T-helper 9 cell (primary cell): ENCODE measurements at places on chromosomes 1 and 21.

DNA sequence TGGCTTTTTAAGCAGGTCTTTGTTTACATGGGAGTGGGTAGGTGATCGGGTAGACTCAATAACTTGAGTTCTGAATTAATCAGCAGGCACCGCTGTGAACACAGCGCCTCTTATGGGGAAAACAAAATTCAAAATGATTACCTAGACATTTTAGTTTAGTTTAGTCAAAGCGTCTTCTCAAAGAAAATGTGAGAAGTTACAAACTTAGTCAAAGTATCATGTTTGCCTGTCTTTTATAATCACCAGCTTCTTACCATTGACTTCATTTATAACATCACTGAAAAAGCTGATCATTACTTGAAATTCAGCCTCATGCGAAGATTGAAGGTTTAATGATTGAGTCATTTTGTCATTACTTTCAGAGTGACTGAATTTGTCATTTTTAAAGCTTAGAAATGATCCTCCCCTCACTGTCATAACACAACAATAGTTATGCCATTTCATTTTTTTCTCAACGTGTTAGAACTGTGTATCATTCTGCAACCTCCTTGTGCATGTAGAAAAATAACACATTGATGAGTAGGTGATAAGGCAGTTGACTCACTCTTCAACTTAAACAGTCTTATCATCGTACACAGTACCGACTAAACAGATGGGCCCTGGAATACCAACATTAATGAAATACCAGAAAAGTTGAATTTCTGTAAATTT is 188.5 kb downstream of the NFIA start:
- DNase-seq = no peak

- DNase-seq = no peak
Observed at GRCh38 chr1:87284456-87285240, 44.0 kb upstream of the LMO4 start.

DNA sequence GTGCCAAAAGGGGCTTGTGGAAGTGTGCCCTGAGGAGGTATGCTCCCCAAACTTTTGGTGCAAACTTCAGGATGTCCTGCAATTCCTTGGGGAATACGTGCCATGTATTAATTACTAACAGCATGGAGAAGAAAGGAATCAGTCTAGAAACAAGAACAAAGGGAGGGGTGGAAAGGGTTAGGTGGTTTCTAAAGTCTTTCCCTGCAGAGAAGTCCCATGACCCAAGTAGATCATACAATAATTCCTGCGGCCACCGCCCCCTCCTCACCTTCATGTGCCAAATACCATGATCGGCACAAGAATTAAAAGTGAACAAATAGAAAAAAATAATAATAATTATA is 258.2 kb downstream of the PLPP3 start:
- DNase-seq = no peak

GRCh38 chr1:201731142-201731541 is 97.8 kb upstream of the IPO9 start:
- no peak for DNase-seq

DNA sequence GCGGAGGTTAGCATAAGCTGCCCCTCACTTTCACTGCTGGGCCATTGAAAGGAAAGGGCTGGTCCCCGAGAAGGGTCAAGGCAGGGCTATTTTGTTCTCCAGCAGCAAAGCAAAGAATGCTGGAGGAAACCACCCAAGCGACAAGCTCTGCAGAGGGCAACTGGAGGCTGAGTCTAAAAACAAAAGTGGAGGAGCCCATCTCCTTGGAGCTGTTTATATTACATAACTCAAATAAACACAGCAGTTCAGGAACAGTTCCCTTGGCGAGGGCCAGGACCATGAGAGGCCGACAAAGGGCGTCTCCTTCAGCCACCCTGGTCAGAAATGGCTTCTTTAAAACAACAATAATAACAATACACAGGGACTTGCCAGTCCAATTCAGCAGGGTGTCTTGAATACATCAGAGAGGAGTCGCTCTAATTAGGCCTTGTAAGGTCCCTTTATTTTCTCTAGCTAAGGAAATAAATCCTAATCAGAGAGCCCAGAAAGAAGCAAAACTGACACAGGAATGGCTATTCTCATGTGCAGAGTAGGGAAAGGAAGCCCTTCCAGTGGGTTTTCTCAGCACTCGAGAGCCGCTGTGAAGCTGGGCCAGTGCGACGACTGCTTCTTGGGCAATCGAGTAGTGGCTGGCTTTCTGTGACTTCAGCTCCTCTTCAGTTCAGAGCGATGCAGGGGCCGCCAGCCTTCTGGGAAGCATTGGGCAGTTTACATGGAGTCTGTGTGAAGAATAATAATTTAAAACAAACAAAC is 57.0 kb upstream of the TARBP1 start:
- no peak for DNase-seq

DNA sequence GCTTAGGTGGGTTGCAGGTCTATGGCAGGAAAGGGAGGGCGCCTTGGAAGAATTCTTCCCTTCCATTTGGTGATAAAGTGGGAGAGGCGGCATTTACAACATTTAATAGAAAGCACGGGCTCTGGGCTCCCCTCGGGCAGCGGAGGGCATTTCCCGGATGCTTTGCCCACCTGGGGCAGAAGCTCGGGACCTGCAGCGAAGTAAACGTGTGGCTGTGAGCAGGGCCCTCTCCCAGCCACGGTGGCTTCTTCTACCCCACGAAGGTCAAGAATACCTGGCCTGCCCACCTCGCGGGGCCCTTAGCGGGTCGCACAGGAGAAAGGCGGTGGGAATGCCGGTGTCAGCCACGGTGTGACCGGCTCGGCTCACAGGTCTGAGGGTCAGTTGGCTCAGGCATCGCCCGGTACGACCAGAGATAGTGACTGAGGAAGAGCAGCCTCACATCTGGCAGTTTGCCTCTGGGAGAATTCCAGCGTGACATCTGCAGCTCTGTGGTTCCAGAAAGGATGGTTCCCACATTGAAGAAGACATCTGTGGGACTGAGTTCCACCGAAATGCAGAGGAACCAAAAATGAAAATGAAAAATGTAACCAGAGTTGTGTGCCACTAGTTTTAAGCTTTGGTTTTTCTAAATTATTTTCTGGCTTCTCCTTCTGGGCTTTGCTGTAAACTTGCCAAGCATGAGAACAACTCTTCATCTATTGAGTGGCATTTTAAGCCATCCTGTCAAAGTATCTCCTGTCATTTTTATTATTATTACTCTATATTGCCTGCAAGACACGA is 720 bp upstream of the F3 start:
- no peak for DNase-seq

- no peak for DNase-seq
Observed at GRCh38 chr1:97849345-97850340, 71.2 kb downstream of the DPYD start.

GRCh38 chr1:200704986-200705500 is 33.6 kb upstream of the CAMSAP2 start:
- no peak for DNase-seq

- no peak for DNase-seq
Observed at GRCh38 chr21:42019101-42019605, 9.0 kb upstream of the ZBTB21 start.

DNA sequence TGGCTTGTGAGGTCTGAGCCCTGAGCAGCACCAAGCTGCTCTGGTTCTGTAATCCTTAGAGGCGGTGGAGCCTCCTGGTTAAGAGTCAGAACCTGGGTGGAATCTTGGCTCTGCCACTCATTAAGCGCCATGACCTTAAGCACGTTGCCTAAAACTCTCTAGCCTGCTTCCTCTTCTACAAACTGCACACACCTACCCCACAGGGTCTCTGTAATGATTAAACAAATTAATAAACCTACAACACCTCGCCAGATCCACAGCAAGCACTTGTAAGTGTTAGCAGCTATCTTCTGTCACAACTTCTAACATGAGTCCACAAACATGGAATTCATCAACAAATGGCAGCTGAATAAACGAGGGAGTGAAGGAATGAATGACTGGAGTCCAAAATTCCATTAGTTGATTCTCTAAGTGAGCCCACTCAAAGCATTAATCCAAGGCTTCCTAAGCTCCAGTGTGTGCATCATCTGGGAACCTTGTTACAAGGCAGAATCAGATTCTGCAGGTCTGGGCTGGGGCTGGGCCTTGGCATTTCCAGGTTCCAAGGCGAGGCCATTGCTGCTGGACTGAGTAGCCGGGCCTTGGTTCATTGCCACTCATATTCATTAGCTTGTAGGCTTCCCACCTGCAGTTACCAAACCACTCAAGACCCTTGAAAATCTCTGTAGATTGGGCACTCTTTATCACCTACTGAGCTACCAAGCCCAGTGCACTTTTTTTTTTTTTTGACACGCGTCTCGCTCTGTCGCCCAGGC is 168.6 kb downstream of the HIVEP3 start:
- DNase-seq = no peak

DNA sequence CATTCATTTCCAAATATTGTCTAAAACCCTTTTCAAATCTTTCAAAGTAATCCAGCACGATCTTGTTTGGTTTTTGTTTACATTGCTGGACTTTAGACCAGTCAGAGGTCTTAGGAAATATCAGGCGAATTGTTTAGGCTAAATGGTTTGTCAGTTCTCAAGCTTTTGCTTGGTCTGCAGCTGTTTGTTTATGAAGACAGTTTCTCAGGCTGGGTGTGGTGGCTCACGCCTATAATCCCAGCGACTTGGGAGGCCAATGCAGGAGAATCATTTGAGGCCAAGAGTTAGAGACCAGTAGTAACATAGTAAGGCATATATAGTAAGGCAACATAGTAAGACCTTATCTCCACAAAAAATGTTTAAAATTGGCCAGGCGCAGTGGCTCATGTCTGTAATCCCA is 77.5 kb downstream of the DNTTIP2 start:
- DNase-seq = no peak

GRCh38 chr1:244361764-244362473 is 89.8 kb downstream of the ADSS2 start:
- no peak for DNase-seq

GRCh38 chr1:162854245-162854882 is 6.6 kb downstream of the CCDC190 start:
- DNase-seq = peak; percentile 24

- no peak for DNase-seq
Observed at GRCh38 chr1:196438329-196438728, 169.9 kb downstream of the KCNT2 start.

- no peak for DNase-seq
Observed at GRCh38 chr1:172903581-172904220, 147.0 kb downstream of the TNFSF18 start.

DNA sequence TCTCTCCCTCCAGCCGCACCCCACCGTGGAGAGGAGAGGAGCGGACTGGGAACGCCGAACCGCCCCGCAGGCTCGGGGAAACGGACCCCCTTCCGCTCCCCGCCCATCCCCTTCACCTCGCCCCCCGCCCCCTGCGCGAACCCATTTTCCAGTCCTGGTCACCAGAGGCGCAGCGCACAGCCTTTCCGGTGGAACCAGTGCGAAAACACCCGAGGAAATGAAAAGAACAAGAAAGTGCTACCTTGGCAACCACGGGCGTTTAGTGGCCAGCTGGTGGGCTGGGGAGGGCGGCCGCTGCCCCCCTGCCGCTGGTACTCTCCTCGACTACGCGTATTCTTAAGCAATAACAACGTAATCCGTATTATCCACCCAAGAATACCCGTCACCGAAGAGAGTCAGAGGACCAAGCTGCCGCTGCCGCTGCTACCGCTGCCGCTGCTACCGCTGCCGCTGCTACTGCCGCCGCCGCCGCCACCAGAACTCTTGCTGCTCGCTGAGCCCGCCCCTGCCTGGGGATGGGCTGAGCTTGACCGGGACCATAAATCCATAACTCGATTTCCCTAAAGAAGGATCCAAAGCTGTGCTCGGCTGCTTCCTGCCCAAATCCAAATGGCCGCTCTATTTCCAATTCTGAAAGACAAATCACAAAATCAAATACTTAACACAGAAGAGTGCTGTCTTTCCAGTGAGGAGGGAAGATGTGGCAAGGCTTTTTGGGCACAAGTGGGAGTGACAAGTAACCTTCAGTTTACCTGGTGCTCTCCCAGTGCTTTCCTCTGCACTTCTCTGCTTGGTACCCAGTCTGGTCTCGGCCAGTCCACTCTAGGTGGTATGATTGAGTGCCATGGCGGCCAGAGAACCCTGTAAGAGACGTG is 125.2 kb upstream of the DPYD start:
- no peak for DNase-seq

DNA sequence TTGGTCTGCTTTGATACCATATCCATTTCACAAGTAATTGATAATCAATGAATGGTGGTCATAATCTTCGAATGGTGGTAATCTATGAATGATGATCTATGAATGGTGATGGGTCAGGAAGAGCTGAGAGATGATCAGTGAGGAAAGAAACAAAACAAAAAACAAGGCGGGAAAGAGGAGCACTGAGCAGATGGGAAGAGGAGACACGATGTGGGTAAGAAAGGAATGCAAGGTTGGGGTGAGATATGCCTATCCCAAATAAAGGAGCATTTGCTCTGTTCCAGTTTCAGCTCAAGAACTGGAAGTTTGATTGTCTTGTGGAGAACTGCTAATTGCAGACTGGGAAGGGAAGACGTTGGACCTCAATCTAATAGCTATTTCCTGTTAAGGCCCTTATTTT is 73.8 kb downstream of the CENPF start:
- DNase-seq = no peak

GRCh38 chr1:61050541-61051442 is 31.6 kb upstream of the NFIA start:
- peak; percentile 19 for DNase-seq

- DNase-seq = no peak
Observed at GRCh38 chr1:192160196-192160595, 1.9 kb downstream of the RGS18 start.

GRCh38 chr1:168093616-168094015 is 43.1 kb downstream of the GPR161 start:
- DNase-seq = no peak

- DNase-seq = no peak
Observed at GRCh38 chr1:23763041-23763577, 15.1 kb upstream of the PITHD1 start.

- DNase-seq = no peak
Observed at GRCh38 chr1:115404911-115405310, 66.9 kb upstream of the NGF start.

- DNase-seq = no peak
Observed at GRCh38 chr1:54507033-54507870, 40.8 kb upstream of the ACOT11 start.

DNA sequence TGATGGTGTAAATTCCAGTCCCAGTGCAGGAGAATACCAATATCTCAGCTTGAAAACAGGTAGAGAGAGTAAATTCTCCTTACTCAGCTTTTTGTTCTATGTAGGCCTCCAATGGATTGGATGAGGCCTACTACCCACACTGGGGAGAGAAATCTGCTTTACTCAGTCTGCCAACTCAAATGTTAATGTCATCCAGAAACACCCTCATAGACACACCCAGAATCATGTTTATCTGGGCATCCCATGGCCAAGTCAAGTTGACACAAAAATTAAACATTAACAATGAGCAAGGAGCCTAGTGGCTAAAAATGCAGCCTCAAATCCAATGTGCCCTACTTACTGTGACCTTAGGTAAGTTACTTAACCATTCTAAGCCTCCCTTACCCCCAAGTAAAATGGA is 6.9 kb upstream of the HLX start:
- DNase-seq = no peak

GRCh38 chr21:33976082-33977016 is 60.7 kb upstream of the ATP5PO start:
- peak; percentile 30 for DNase-seq

GRCh38 chr1:231420299-231420958 is 1.7 kb downstream of the EGLN1 start:
- no peak for DNase-seq

- peak; percentile 66 for DNase-seq
Observed at GRCh38 chr1:24910751-24911650, 19.1 kb downstream of the RUNX3 start.
